ENCODE measurements at places on chromosomes 3 and 15. TPM values are rescaled to one million over a fixed set of nuclear protein-coding genes. Genes with fewer than 3 reads are reported as not detected.

Gene CORO2B
- total RNA-seq = 16.3 TPM

DNA sequence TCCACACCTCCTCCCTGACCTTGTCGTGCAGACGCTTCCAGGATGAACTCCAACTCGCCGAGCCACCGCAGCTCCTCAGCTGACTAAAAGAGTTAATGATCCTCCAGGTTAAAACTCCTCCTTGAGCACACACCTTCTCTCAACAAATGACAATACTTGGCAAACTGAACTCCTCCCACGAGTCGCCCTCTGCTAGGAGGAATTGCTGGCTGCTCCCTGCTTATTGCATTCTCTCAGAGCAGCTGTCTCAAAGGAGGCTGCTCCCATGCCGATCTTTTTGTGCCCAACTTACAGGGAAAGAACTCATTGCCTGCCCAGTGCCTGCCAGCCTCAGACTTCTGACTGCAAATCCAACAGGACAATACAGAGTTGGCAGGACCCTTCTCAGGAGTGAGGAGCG lies at the start of gene ATP13A4:
ATP13A4 (minus strand) TSS at position 85 of the 400 bp plus-strand sequence. CDS start 96 bp downstream, outside the sequence.
- no peak for DNase-seq

Gene DOCK3
- 13.4 TPM for total RNA-seq

Gene CFAP92
- 0.15 TPM for total RNA-seq

Gene YEATS2
- total RNA-seq = 56.1 TPM

Gene INAFM2
- total RNA-seq = 15.9 TPM

GRCh38 chr15:43255376-43255775 lies 11.4 kb downstream of the TGM5 start:
- DNase-seq = no peak

Gene CELSR3
- total RNA-seq = 162 TPM

DNA sequence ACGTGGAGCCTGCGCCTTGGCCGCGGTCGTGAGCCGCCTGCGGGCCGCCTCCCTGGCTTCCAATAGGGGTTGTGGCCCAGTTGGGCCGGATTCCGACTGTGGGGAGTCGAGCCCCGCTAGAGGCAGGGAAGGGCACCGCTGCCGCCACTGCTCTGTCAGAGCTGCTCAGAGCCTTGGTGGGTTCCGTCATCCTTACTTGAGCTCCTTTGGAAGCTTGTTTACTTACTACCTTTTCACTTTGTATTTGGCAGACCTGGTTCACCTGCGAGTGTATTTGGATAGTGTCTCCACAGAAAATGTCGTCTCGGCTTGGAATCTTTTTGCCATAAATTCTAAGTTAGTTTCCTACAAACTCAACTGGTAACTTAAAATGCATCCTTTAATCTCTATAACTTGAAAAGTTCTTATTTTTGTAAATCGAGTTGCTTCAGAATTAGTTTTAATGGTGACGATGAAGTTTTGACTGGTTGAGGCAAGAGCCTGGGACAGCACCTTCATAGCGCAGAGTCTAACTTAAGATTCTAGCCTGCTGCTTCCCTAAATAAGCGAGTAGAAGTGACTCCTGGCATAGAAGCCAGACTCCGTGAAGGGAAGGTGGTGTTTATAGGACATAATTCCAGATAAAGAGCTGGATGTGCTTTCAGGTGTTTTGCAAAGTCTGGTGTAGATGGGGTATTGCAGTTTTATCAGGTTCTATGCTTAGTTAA lies 800 bp downstream of the DAG1 start:
- DNase-seq = no peak

- no peak for DNase-seq
These were observed 21.8 kb upstream of the CLDN16 start for GRCh38 chr3:190366133-190366532.

GRCh38 chr3:181105646-181106045 lies 116.1 kb upstream of the DNAJC19 start:
- no peak for DNase-seq

GRCh38 chr3:77412021-77412438 lies 372.1 kb downstream of the ROBO2 start:
- no peak for DNase-seq

DNA sequence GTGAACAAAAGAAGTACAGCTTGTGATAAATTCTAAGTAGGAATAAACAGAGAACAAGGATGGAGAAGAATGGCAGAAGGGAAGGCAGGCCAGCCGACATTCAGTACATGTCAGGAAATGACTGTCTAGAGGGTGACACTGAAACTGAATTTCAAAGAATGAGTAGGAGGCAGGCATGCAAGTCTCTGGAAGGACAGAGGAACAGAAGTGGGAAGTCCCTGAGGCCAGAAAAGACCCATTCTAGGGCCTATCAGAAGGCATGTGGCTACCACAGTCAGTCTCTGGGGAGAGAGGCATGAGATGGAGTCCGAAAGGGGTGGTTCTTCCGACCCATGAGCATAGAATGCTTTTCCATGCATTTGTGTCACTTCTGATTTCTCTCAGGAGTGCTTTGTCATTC lies 243.5 kb upstream of the UBE2E2 start:
- DNase-seq = no peak

Gene CCR2
- not detected for total RNA-seq

Gene TRH
- total RNA-seq = 1.7 TPM

DNA sequence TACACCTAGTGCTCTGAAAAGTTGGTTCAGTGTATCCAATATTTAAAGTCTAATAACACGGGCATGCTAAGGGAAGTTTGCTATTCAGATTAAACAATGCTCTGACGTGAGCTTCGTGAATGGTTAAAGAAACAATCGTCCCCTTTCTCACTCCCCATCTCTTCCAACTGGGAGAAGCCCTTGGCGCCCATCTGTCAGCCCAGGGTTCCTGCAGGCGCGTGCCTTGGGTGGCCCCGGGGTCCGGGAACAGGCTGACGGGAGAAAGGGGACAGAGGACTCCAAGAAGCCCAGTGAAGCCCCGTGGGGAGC lies 413 bp downstream of the SEC22C start:
- DNase-seq = no peak

GRCh38 chr3:53705774-53706173 lies 140.4 kb downstream of the CHDH start:
- DNase-seq = no peak

Gene CTXND1
- total RNA-seq = 0.39 TPM

- DNase-seq = no peak
These were observed 32.0 kb upstream of the FURIN start for GRCh38 chr15:90836296-90836871.

DNA sequence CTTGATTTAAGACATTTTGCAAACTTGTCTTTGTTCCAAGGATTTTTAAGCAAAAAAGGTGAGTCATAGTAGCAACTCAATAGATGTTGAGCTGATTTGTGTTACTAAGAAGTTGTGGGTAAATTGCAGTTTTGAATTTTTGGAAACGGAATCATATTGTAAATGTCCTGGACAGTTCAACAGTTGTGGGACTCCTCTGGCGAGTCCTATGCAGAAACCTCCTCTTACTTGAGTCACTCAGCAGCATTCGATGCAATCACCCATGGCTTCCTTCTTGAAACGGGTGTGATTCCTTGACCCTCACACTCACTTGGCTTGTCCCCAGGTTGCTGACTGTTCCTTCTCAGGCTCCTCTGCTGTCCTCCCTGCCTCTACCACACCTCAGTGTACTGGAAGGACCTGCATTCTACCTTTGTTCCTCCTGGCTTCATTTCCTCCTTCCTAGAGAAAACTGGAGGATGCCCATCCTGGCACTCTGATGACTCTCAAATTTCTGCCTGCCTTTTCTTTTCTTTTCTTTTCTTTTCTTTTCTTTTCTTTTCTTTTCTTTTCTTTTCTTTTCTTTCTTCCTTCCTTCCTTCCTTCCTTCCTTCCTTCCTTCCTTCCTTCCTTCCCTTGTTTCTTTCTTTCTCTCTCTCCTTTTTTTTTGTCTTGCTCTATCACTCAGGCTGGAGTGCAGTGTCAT lies 52.8 kb upstream of the DGKG start:
- no peak for DNase-seq

DNA sequence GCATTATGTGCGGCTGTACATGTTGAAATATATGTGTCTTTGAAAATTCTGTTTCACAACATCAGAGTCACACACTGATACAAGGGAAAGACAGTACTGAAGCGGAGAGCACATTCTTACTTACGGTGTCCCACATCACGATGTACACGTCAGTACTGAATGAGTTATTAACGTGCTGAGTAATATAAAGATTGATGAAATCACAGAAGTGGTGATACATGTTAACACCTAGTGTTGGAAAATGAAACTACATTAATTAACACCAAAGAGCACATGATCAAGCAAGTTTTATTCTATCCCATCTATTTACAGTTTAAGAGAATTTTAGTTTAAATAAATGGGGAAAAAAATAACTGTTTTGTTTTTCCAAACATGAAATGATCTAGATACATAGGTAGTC lies 15.6 kb downstream of the EOGT start:
- no peak for DNase-seq

DNA sequence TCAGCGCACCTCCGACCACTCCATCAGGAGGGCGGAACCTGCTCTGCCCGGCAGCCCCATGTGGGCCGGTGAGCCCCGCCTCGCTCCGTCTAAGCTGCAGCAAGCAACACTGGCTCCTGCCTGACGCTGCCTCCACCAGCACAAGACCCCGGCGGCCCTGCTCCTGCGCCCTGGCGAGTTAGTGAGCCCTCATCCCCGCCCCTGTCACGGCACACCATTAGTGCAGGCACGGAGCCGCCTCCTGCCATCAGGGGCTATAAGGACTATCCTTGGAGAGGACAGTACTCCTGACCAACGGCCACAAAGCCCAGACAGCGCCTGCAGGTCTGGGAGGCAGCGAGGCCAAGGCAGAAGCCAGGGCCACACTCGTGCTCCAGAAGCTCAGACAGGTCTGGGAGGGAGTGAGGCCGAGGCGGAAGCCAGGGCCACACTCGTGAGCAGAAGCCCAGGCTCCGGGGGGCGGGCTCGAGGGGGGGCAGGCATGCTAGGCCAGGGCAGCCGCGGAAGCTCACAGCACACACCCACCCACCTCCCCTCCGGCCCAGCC lies 39.4 kb downstream of the TNK2 start:
- DNase-seq = no peak

DNA sequence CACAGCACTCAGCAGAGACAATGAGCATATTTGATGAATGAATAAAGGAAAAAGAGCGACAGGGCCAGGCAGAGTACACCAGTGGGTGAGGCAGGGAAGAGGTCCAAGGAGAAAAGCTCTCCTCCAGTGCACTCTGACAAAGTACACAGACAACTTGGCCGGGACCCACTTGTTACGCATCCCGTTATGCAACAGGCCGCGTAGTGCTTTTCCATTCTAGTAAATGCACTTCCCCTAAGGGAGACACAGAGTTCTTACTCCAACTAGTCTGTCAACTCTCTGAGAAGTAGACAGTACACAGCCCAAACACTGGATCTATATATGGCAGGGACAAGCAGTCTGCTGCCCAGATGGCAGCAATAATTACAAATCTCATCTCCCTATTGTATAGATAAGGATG lies 18.5 kb downstream of the LARP6 start:
- DNase-seq = no peak

DNA sequence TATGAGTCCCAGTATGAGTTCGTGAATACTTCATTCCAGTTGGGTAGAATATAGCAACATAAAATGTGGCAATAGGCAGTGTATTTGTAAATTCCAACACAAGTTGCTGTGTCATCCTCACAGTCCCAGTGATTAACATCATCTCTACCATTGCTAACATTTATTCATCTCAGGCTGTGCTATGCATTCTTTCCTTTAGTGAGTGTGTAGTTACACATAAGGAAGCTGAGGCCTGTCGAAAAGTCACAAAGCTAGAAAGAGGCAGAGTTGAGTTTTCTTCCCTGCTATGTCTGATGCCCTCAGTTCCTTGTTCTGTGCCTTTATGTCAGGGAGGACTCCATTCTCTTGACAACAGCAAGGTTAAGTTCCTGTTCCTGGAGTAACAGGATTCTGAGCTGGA lies 96.4 kb downstream of the FNDC3B start:
- no peak for DNase-seq

Gene CPLX3
- 0.32 TPM for total RNA-seq

GRCh38 chr3:171804618-171805389 lies 5.5 kb downstream of the PLD1 start:
- no peak for DNase-seq

GRCh38 chr3:116443191-116443661 lies 2.1 kb downstream of the LSAMP start:
- no peak for DNase-seq

Gene REC114
- not detected for total RNA-seq

Gene TP63
- not detected for total RNA-seq

Gene ADPRH
- 1.1 TPM for total RNA-seq

GRCh38 chr15:74461847-74462511 lies 1.0 kb upstream of the UBL7 start:
- DNase-seq = no peak

- DNase-seq = no peak
These were observed 13.3 kb downstream of the NFKBIZ start for GRCh38 chr3:101862416-101863165.

DNA sequence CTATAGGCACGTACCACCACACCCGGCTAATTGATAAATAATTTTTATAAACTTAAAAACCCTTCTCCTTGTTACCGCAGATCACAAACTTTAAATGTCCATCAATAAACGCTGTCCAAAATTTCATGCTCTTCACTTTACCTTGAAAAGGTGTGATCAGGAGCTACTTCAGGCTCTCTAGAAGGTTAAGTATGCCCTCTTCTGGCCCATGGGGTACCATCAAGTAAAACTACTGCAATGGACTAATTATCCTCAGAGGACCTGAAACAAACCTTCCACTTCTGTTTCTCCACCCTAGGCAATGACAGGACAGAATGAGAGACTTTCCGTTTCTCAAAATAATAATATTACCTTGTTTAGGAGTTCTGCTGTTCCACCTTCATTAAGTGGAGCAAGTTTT lies 9.2 kb downstream of the LZTFL1 start:
- no peak for DNase-seq

DNA sequence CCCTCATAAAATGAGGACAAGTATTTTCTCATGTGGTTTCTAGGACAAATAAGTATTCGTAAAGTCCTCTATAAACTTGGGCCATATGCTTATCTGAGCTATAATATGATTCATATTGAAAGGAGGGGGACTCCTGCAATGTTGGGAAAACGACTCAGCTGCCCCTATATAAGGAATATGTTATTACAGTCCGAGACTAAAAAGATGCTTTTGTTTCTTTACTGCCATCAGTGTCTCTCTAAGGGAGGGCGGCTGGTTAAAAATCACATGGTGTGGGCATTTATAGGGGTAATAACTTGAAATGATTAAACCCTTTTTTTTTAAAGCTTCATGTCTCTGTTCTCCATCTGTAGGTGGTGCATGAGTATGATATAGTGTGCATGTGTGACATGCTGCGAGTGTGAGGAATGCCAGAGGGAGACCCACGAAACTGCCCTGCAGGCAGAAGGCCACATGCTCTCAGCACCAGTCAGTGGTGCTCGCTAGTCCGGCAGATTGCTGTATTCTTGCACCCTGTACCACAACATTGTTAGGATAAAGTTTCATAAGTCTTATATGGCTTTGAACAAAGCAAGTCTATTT lies 256.0 kb upstream of the CTDSPL start:
- DNase-seq = no peak
